ENCODE measurements at places on chromosomes 12 and 14. TPM values are rescaled to one million over a fixed set of nuclear protein-coding genes. Genes with fewer than 3 reads are reported as not detected.

The CERS5 gene
- 39.0 TPM for total RNA-seq

The EIF5 gene
- 179 TPM for total RNA-seq

GRCh38 chr12:124316257-124316900 lies 21.5 kb downstream of the RFLNA start:
- H3K4me3 ChIP-seq = no peak overlapping the region
- no peak for DNase-seq
- H3K36me3 ChIP-seq = no peaks in the 10 kb centered on the region
- no peaks in the 10 kb centered on the region for H3K27me3 ChIP-seq
- no peak overlapping the region for H3K27ac ChIP-seq
- H3K4me1 ChIP-seq = no peaks in the 10 kb centered on the region

The AEBP2 gene
- 52.8 TPM for total RNA-seq

The TOMM20L gene
- not detected for total RNA-seq

DNA sequence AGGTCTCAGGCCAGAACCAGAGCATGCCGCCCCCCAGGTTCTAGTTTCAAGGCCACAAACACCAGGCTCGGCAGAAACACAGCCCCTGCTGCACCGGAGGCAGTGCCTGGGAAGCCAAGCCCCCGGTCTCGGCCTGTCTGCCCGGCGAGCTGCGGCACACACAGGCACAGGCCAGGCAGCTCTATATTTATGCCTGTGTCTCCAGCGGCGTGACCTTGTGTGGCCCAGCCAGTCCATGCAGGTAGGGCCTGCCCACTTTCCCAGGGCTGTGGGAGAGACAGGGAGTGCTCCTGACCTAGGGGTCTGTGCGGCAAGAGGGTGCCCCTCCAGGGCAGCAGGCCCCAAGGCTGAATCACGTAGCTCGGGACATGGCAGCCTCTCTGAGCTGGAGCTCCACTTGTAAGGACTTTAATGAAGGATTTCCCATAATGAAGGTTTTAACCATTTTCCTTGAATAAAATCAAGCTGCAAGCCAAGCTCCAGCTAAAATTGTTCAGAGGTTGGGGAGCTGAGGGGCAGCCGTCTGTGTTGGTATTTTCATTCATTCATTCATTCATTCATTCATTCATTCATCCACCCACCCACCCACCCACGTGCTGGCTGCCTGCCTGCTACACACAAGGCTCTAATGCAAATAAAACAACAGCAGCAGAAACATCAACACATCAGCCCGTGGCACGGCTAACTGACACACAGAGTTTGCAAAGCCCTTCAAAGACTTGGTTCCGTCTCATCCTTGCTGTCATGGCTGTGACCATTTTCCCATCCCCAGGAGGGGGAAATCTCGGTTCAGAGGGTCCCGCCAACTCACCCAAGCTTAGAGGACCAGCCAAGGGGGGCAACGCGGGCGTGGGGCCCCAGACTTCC lies 92.0 kb downstream of the RFLNA start:
- peaks cover 81% of the 10 kb centered on the region for H3K4me1 ChIP-seq
- peak overlapping the region; percentile 91 for H3K27ac ChIP-seq
- DNase-seq = no peak
- H3K27me3 ChIP-seq = no peaks in the 10 kb centered on the region

- H3K4me1 ChIP-seq = no peaks in the 10 kb centered on the region
- H3K27me3 ChIP-seq = no peaks in the 10 kb centered on the region
- no peak overlapping the region for H3K27ac ChIP-seq
- no peak for DNase-seq
- no peaks in the 10 kb centered on the region for H3K36me3 ChIP-seq
Observed at GRCh38 chr14:32967421-32967820, 28.7 kb downstream of the NPAS3 start.

GRCh38 chr12:56635806-56636674 lies 5.9 kb upstream of the BAZ2A start:
- H3K4me3 ChIP-seq = peak overlapping the region; percentile 77
- peak overlapping the region; percentile 90 for H3K27ac ChIP-seq
- H3K27me3 ChIP-seq = no peaks in the 10 kb centered on the region
- DNase-seq = peak; percentile 96
- peaks cover 36% of the 10 kb centered on the region for H3K36me3 ChIP-seq
- peaks cover 61% of the 10 kb centered on the region for H3K4me1 ChIP-seq

- peaks cover 92% of the 10 kb centered on the region for H3K36me3 ChIP-seq
- H3K27me3 ChIP-seq = no peaks in the 10 kb centered on the region
- no peak overlapping the region for H3K4me3 ChIP-seq
Observed at GRCh38 chr14:104942586-104942985, 17.9 kb downstream of the PLD4 start.

DNA sequence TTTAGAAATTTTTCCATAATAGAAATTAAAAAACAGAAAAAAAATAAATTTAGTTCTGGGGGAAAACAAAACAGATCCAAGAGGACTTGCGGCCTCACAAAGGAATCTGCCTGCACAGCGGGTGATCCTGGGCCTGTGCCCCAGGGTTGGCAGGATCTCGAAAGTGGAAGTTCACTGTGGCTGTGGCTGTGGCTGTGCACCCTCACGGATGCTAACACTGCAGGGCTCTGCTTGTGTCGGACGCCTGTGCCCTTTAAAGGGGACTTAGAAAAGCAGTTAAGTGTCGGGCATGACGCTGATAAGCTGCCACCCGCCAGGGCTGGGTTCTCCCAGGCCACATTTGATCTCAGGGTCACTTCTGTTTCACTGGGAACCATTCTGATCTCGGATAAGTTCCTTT lies 209.1 kb downstream of the TTC7B start:
- H3K27ac ChIP-seq = no peak overlapping the region
- H3K4me1 ChIP-seq = peaks cover 4% of the 10 kb centered on the region
- no peak for DNase-seq

The PLEK2 gene
- total RNA-seq = 30.6 TPM

DNA sequence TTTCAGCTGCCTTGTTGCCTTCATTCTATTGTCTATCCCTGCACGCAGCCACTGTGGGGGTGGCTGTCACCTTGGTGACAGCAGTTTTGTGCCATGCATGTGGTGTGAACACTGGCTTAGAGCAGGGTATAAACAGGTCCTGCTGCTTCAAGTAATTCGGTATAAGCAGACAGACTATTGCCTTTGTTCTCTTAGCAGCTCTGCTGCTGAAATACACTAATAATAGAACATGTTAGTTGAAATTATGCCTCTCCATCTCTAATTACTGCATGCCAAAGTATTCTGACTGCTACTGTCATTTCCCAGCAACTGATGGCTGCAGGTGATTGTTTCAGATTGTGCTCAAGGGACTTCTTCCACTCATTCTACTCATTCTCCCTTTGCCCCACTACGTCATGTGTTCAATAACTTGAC lies 34.6 kb downstream of the PTPRO start:
- no peak for DNase-seq
- no peaks in the 10 kb centered on the region for H3K4me1 ChIP-seq
- H3K36me3 ChIP-seq = no peaks in the 10 kb centered on the region
- H3K27ac ChIP-seq = no peak overlapping the region
- H3K27me3 ChIP-seq = peaks cover 1% of the 10 kb centered on the region
- no peak overlapping the region for H3K4me3 ChIP-seq

DNA sequence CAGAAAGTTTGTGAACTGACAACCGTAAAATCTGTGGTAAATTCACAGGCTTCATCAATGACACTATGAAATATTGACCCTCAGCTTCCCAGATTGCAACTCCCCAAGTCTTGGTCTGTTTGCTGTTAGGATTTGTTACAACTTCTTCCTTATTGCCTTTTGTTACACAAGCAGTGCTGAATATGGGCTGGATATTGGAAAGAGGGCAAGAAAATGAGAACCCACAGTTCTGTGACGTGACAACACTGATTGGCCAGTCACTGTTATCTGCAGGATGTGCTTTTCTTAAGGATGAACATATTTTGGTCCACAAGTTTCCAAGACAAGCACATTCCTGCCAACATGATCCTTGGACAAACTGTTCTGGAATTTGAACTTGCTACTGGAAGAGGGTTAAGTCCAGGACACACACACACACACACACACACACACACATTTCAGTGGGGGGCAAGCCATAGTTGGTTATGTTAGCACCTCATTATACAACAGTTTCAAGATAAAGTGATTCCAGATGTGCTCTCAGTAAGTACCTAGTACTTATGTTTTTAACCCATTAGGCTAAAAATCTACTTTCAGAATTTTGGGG lies 16.6 kb upstream of the SLC38A2 start:
- DNase-seq = no peak
- no peaks in the 10 kb centered on the region for H3K27me3 ChIP-seq
- H3K27ac ChIP-seq = peak overlapping the region; percentile 49
- H3K4me3 ChIP-seq = no peak overlapping the region
- H3K4me1 ChIP-seq = peaks cover 86% of the 10 kb centered on the region
- no peaks in the 10 kb centered on the region for H3K36me3 ChIP-seq

The KLHL33 gene
- total RNA-seq = not detected

DNA sequence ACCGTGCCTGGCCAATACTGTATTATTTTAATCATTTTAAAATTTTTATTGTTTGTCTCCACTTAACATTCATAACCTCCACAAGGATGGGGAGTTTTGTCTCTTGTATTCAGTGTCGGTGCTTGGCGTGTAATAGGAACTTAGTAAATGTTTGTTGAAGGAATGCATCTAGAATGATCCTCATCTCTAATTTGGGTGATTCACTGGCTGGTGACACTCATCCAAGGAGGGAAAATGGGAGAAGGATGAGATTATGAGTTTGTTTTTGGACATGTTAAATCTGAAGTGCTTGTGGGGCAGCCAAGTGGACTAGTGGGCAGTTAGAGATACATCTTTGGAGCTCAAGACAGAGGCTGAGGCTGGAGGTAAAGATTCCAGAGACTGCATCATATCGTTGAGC lies 5.1 kb downstream of the KLC1 start:
- H3K27ac ChIP-seq = no peak overlapping the region
- H3K36me3 ChIP-seq = peaks cover 7% of the 10 kb centered on the region
- DNase-seq = no peak
- H3K27me3 ChIP-seq = no peaks in the 10 kb centered on the region

The USP44 gene
- total RNA-seq = 1.4 TPM

The CNTN1 gene
- 5.9 TPM for total RNA-seq

Data from suprapubic skin (tissue), 4 donors.